Breast epithelium (tissue), 4 donors: ENCODE measurements at places on chromosomes 7 and 10.
A peak's percentile ranks its signal among the peaks of the same experiment; 100 is the strongest.

DNA sequence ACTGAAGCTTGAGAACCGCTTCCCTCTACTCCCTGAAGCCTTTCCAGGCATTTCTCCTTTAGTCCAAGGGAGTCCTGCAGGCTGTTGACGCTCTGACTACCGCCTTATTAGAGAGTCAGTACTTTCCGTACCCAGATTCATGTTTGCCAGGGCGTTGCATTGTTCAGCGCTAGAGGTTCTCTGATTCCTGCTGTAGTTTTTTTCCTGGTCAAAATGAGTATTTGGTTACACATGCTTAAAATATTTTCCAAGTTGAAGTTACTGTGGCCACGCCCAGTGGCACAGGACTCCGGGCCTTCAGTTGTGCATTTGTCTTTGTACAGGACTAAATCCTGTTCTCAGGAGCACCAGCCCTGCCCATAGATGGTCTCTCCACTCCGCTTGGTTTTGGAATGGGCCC lies 7.9 kb downstream of the MTURN start:
- DNase-seq: peak; percentile 58

DNA sequence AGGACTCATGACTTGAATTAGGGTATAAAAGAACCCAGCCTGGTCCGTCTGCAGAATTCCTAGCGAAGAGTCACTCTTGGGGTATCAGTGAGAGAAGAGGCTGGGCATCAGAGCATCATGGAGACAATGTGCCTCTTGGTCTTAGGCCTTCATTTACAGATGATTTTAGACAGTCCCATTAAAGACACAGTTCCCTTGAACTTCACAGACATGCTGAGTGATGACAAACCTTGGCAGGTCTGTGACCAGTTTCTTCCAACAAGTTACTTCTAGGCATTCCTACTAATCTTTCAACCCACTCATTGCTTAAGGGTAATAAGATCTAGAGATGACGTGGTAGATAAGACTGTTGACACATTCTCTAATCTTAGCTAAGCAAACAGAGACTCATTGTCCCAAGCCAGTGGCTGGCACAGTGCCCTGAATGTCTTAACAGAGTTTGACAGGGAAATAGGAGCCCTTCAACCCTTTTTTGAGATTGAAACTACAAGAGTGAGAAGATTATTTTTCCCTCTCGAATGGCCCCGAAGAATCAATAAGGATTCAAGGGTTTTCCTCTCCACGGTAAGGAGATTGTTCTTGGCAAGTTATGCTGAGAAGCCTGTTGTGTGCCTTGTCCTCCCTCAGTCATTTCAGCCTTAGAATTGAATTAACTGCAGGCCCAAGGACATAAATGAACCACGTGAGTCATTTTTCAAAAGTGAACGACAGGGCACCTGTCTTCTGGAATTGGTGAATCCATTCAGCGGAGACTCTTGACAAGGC lies 281.1 kb downstream of the CCDC3 start:
- DNase-seq: peak; percentile 73

DNA sequence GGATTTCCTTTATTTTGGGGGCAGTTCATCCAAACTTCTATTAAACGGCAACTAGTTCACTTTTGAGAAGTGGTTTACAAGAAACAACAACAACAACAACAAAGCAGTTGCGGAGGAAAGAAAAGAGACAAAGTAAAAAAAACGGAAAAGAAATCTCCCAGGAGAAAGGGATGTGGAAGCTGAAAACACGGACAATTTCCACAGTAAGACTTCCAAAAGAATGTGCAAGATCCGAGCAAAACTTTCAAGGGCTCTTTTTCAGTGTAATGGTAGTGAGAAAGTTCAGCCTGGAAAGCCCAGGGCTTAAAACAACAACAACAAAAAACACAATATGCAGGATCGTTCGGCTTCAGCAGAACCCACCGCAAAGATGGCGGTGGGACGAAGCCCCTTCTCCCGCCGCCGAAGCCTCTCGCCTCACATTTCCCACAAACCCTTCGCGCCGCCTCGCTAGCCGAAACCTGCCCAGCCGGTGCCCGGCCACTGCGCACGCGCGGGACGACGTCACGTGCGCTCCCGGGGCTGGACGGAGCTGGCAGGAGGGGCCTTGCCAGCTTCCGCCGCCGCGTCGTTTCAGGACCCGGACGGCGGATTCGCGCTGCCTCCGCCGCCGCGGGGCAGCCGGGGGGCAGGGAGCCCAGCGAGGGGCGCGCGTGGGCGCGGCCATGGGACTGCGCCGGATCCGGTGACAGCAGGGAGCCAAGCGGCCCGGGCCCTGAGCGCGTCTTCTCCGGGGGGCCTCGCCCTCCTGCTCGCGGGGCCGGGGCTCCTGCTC lies at the start of gene TNKS2:
TSS of gene TNKS2 (plus strand) at position 553 of the 775 bp plus-strand sequence. CDS start 265 bp downstream, outside the sequence.
- DNase-seq: peak; percentile 91

DNA sequence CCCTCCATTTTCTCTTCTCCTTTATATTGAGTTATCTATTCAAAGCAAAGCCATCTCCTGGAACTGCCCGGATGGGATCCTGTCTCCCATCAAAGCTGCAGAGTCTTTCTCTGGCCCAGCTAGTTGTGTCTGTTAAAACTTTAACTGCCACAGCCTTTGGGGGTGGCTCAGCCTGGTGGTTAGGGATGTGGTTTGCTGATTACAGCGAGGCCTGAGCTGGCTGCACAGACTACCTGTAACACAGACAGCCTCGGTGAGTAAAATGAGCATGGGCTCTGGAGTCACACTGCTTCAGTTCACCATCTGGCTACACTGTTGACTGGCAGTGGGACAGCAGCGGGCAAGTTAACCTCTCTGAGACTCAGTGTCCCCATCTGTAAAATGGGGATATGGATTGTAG lies 18.4 kb upstream of the HABP2 start:
- no peak for DNase-seq

- no peak for DNase-seq
Observed at GRCh38 chr10:118537623-118538022, 57.8 kb downstream of the PRLHR start.

- no peak for DNase-seq
Observed at GRCh38 chr10:34717429-34717828, 97.7 kb downstream of the PARD3 start.

GRCh38 chr10:32386623-32387260 lies 39.8 kb upstream of the EPC1 start:
- no peak for DNase-seq

GRCh38 chr7:31938650-31939049 lies 131.6 kb downstream of the PDE1C start:
- no peak for DNase-seq

DNA sequence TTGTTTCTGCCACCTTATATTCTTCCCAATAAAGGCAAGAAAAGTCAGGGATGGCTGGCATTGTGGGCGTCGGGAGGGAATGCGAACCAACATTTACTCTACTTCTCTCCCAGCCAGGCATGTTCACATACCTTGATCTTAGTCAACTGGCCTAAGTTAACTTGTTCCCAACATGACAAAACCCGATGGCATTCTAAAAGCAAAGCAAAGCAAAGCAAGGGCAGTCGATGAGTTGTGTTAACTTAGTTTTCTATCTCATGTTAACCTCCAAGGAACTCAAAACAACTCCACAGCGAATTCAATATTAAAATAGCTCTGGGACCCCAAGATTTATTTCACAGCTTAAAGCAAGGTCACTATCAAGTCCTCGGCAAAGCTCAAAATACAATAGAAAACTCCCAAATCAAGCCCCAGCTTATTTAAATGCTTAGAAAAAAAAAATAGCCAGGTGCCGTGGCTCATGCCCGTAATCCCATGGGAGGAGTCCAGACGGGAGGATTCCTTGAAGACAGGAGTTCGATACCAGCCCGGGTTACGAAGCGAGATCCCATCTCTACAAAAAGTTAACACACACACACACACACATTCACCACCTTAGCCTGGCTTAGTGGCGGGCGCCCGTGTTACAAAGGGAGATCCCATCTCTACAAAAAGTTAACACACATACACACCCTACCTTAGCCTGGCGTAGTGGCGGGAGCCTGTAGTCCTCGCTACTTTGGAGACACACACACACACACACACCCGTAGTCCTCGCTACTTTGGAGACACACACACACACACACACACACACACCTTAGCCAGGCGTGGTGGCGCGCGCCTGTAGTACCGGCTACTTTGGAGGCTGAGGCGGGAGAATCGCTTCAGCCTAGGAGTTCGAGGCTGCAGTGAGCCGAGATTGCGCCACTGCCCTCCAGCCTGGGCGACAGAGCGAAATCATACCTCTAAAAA lies 901 bp upstream of the CCNY start:
- DNase-seq: no peak

GRCh38 chr10:96448021-96448457 lies 65.7 kb downstream of the TLL2 start:
- no peak for DNase-seq

- no peak for DNase-seq
Observed at GRCh38 chr7:69434398-69434815, 163.9 kb upstream of the AUTS2 start.

GRCh38 chr7:129571201-129571600 lies 40.3 kb upstream of the NRF1 start:
- no peak for DNase-seq

GRCh38 chr7:115693779-115694178 lies 336.8 kb downstream of the TFEC start:
- DNase-seq: no peak

- no peak for DNase-seq
Observed at GRCh38 chr7:42726066-42726785, 185.6 kb downstream of the C7orf25 start.

DNA sequence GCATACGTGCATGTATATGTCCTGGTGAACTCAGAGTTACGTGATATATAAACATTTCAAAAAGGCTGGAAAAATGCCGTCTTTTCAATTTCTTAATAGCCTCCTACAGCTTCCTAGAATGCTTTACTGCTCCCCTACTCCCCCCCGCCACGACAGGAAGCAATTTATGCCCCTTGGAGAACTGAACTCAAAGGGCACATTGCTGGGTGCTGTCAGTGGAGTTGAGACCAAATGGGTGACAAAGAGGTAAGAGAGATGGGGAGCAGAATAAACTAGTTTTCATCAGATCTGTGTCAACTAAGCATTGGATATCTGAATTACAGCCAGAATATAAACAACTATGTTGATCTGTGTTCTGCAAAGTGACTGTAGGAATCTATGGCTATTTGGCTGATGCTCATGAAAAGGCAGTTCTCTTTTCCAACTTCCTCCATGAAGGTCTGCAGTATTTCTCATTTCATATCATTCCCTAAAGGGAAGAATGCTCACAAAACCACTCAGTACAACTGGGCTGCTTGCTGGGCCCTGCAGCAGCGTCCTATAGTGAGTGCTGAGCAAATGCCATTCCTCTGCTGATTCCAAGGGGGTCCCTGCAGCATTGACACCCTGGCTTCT lies 171.3 kb upstream of the HPS1 start:
- no peak for DNase-seq

DNA sequence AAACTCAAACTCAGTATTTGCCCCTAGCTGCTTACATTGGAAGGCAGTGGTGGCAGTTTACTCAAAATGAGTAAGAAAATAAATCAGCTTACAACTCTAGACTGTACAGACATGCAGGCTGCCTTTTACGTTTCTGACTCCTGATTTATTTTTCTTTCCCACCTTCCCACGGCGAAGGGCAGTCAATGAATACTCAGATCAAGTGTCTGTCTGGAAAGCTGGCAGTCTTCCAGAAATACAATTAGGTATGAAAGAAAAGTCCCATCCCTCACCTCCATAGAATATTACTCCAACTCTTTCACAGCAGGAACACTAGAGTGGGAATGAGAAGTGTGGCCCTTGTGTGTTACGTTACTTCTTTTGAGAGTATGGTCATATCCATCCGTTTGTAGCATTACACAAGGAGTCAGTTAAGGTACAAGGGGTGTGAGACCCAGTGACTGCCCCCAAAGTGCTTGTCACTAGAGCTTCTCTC lies 1.3 kb upstream of the PAPSS2 start:
- DNase-seq: no peak

DNA sequence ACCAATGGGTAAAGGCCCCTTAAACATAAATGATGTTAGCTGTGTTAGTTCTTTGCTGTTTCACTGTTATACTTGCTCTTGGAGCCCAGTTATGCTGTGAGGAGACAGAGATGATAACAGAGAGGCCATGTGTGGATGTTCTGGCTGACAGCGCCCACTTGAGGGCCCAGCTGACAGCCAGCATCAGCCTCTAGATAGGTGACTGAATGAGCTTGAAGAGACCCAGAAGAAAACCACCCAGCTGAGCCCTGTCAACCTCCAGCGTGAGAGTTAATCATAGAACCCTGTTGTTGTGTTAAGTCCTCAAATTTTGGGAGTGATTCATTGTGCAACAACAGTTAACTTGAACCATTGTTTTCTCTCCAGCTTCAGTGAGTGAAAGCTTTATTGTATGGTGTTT lies 91.7 kb downstream of the GLRX3 start:
- no peak for DNase-seq

DNA sequence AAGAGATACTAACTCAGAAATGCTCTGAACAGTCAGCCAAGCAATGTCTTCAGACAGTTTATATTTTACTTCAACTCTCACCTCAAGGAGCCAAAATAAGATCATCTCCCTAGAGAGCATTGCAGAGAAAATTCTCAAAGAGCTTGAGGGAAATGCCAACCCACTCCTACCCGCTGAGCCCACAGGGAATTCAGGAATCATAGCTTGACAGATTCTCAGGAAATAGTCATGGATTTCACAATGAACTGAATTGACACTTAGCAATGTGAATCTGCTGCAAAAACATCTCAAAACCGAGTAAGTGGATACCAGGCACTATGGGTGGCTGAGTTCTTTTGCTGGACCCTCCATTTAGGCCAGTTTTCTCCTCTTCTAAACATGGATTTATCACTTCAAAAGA lies 9.8 kb upstream of the PLAC9 start:
- no peak for DNase-seq

- no peak for DNase-seq
Observed at GRCh38 chr10:73973427-73973826, 24.5 kb upstream of the VCL start.

DNA sequence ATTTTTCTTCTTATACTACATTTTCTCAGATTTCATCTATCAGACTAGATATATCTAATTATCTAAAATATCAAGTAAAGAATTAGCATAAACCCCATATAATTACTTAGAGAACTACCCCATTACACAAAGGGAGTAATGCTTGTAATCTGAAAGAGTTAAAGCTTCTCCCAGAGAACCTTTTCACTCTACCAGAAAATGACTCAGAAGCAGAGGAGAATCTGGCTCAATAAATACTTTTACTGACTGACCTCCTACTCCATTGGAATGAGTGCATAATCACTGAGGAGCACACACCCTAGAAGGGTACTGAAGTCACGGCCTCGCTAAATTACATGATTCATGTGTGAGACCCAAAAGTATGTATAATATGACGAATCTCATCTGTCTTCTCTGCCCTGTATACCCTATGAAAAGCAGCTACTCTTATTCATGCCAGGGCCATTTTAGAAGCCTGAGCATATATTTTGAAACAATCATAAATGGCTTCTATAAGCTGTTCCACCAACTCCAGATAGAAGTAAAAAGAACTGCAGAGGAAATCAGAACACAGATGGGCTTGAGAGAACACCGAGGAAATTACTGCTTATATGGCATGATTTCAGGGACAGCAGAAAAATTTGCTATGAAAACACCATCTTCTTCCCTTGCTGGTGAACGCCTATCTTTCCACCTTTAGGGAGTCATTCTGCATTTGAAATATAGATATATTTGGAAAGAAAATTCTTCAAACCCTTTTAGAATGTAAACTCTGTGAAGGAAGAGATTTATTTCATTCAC lies 32.7 kb downstream of the DNMBP start:
- DNase-seq: no peak

- no peak for DNase-seq
Observed at GRCh38 chr10:96306516-96306915, 2.3 kb downstream of the DNTT start.
